ENCODE measurements at places on chromosomes 1 and 21.
A peak's percentile ranks its signal among the peaks of the same experiment; 100 is the strongest.

DNA sequence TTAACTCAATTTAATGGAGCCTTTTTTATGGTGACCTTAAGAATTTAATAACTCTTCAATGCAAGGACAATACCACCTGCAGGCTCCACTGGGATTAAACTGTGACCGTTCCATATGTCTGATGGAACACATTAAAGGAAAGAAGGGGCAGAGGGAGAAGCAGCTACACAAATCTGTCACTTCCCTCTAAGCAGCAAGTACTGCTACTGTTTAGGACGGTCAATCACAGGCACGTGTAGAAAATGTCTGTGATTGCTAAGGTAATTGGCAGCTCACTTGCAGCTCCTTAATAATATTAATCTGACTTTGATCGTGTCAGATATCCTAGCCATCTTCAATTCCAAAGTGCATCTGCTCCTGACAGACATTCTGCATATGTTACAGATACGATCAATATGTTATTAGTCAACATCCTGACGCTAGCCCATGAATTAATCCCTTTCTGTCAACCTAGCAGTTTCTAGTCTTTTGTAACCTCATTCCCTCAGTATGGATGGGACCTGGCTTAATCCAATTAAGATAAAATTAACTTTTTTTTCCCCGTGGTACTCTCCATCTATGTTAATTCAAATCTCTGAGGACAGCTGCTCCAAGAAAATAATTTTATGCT lies 1012.4 kb downstream of the AMY1C start:
- no peak for DNase-seq

DNA sequence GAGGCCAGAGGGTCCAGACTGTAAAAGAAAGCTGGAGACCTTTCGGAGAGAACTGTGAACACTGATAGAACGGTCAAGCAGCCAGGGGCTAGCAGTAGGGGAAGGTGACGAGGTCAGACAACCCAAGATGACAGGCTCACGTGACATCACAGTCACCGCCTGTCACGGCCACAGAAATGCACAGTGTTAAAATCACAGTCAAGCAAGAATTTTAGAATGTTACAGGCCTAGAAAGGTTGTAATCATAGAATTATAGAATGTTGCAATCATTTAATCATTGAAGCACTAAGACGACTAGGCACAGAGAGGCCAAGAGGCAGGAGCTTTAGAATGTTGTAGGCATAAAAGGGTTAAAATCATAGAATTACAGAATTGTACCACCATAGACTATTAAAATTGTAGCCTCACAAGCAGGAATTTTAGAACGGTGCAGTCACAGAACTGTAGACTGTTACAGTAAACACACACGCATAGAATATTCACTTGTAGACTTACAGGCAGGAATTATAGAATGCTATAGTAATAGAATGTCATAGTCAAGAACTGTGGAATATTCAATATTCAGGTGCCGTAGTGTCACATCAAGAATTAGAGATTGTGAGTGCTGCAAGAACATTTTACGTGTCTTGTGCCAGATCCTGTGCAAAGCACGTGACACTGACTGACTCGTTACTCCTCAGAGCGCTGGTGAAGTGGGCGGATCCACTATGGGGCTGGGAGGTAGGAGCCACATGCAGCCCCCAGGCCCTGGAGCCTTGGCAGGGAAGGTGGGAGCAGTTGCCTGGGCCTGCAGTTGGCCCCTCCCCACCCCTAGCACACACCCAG lies 118.1 kb downstream of the EPHB2 start:
- peak; percentile 53 for DNase-seq

GRCh38 chr1:41659903-41660302 lies 175.4 kb upstream of the EDN2 start:
- DNase-seq = no peak

- DNase-seq = no peak
These were observed 14.3 kb downstream of the NHLH2 start for GRCh38 chr1:115826628-115827027.

GRCh38 chr1:151970626-151971025 lies 23.0 kb downstream of the S100A10 start:
- no peak for DNase-seq

GRCh38 chr1:210464519-210465039 lies 135.9 kb downstream of the HHAT start:
- DNase-seq = no peak

- DNase-seq = no peak
These were observed 1.2 kb downstream of the ZC3H12A start for GRCh38 chr1:37475380-37476086.

DNA sequence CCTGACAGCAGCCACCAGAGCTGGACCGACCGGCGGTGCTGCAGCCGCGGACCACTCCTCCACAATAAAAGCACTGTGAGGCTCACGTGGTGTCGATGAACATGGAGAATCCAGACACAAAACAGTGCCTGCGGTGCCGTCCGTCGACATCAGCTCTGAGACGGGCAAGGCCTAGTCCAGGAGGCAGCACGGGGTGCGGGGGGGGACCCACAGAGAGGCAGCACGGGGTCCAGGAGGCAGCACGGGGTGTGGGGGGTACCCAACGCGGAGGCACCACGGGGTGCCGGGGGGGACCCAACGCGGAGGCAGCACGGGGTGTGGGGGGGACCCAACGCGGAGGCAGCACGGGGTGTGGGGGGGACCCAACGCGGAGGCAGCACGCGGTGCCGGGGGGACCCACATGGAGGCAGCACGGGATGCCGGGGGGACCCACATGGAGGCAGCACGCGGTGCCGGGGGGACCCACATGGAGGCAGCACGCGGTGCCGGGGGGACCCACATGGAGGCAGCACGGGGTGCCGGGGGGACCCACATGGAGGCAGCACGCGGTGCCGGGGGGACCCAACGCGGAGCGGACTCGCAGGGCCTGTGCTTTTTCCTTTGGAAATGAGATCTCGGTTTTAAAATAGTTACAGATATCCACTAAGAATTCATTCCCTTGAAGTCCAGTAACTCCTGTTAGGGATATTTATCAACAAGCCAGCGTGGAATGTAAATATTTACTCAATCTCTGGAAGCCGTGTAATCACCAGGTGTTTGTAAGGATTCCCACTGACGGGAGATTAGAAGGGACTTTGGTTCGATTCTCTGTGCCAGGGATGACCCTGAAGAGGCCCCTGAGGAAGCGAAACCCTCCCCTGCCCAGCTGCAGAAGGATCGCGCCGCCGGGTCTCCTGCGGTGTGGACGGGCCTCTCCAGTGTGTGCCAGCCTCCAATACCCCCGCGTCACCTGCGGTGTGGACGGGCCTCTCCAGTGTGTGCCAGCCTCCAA lies 52.1 kb downstream of the COL6A1 start:
- DNase-seq = no peak

- DNase-seq = no peak
These were observed 34.0 kb upstream of the GADD45A start for GRCh38 chr1:67651031-67651430.

- DNase-seq = no peak
These were observed 428.6 kb upstream of the BRINP3 start for GRCh38 chr1:190906206-190906725.

GRCh38 chr21:28089599-28090441 lies 902.9 kb downstream of the LTN1 start:
- DNase-seq = no peak

DNA sequence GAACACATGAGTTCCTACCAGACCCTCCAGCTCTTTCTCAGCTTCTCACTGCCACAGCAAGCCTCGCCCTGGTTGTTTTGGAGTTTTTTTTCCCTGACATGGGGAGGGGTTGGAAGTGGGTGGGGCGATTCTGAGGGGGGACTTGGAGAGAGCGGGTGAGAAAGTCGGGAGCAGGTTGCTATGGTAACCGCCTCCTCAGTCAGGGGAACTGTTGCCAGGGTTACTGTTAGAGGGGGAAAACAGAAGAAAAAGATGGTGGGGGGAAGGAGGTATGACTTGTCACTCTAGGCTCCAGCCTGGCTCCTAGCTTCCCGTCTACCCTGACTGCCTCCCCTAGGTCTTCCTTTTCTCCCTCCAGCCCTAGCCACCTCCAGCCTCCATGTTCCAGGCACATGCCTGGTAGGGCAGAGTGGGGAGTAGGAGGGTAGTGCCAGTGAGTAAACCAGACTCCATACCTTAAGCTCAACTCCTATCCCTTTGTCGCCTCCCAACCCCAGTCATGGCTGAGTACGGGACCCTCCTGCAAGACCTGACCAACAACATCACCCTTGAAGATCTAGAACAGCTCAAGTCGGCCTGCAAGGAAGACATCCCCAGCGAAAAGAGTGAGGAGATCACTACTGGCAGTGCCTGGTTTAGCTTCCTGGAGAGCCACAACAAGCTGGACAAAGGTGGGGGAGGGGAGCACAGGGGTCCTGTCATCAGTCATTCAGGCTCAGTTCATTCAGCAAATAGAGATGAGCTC lies 6.0 kb downstream of the PEA15 start:
- no peak for DNase-seq

- no peak for DNase-seq
These were observed 159.9 kb downstream of the ZBTB18 start for GRCh38 chr1:244210884-244211558.

- no peak for DNase-seq
These were observed 11.7 kb upstream of the PTP4A2 start for GRCh38 chr1:31949862-31950261.

- DNase-seq = no peak
These were observed 16.5 kb upstream of the SLC25A34 start for GRCh38 chr1:15719381-15720120.

- no peak for DNase-seq
These were observed 45.2 kb upstream of the PSEN2 start for GRCh38 chr1:226825037-226825745.

GRCh38 chr1:114063544-114063943 lies 84.3 kb downstream of the OLFML3 start:
- no peak for DNase-seq

DNA sequence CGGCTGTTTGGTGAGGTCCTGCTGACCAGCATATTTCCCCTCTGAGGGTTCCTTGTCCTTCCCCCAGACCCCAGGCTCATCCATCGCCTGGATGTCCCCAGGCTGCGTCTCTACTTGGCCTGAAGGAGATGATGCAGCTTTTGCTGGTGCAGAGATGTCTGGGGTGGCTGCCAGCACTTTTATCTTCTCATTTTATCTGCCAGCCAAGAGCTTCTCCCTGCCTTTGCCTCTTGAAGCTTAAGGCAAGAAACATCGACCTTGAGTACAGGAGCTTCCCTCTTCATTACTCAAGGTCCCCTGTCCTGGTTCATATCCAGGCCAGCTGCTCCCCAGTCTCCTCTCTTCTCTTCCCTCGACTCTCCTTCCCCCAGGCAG lies 9.2 kb upstream of the H6PD start:
- no peak for DNase-seq

DNA sequence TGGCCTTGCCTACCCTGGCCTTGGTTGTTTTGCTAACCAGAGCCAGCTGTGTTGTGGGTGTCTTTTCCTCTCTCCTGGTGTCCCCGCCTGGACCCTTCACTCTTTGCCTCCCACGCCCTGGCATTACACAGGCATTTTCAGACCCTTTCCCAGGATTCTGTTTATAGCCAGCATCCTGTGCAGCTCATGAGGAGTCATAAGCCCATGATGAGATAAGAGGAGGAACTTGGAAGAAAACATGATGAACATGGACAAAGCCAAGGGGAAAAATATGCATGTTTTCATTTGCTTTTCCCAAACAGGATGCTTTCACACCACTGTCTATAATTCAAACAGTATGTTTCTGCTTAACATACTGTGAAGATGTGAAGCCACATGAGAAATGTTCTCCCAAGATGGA lies 18.7 kb upstream of the WARS2 start:
- DNase-seq = no peak

- DNase-seq = no peak
These were observed 11.1 kb downstream of the PTPRC start for GRCh38 chr1:198649968-198650338.

GRCh38 chr21:39630827-39631226 lies 18.1 kb downstream of the B3GALT5 start:
- DNase-seq = no peak

- DNase-seq = no peak
These were observed 137.6 kb downstream of the PTGER3 start for GRCh38 chr1:70910013-70910412.

- no peak for DNase-seq
These were observed 13.9 kb upstream of the KIF14 start for GRCh38 chr1:200634261-200635122.

GRCh38 chr21:20882462-20883407 lies 115.5 kb upstream of the NCAM2 start:
- peak; percentile 59 for DNase-seq

DNA sequence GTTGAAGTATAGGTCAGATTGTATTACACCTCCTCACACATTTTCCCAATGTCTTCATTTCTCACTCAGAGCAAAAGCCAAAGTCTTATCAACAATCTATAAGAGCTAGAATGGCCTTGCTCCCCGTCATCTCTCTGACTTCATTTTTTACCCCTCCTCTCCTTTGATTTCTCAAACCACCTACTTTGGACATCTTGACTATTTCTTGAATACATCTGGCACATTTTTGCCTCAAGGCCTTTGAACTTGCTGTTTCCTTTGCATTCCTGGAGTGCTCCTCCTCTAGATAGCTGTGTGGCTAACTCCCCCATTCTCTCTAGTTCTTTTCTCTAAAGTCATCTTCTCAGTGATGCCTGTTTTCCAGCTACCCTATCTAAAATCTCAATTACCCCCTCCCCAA lies 7.2 kb upstream of the XCL2 start:
- no peak for DNase-seq

DNA sequence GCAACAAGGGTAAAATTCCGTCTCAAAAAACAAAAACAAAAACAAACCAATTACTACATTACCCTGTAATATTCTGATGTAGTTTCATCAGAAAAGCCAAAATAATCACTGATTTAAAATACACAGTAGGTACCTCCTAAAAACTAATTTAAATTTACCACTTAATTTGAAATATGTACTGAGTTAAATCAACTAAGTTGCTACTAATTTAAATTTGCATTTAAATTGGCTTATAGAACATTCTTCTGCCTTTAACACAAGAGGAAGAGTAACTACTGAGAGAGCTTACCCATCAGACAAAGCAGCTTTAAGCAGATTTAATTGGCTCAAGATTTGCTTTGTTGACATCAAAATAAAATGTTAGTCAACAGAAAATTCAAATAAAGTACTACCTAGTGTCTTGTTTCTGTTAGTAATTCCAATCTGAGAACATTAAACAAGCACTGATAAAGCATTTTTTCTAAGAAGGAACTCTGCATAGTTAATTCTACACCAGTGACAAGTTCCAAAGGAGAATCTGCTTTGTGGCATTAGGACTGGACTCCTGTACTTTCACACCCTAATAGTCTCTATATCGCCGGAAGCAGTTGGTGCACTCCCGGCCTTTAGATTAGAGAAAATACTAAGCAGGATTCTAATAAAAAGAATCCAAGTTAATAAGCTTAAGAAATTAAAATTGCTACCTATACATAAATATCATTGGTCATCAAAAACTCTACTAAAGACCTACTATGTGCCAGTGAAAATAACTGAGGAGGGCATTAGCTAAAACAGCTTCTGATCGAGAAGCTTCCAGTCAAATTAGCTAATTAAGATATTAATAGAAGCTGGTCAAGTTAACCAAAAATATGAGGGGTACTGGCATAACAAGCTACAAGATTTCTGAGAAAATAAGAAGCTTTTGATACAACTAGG lies 8.4 kb downstream of the LUZP1 start:
- DNase-seq = no peak

GRCh38 chr1:214259353-214259977 lies 21.5 kb upstream of the SMYD2 start:
- no peak for DNase-seq

All from SK-MEL-5 (cell line).